CD4-positive, alpha-beta T cell treated with Interleukin-1 beta for 1 hour (primary cell): ENCODE measurements at places on chromosomes 11 and 22.

DNA sequence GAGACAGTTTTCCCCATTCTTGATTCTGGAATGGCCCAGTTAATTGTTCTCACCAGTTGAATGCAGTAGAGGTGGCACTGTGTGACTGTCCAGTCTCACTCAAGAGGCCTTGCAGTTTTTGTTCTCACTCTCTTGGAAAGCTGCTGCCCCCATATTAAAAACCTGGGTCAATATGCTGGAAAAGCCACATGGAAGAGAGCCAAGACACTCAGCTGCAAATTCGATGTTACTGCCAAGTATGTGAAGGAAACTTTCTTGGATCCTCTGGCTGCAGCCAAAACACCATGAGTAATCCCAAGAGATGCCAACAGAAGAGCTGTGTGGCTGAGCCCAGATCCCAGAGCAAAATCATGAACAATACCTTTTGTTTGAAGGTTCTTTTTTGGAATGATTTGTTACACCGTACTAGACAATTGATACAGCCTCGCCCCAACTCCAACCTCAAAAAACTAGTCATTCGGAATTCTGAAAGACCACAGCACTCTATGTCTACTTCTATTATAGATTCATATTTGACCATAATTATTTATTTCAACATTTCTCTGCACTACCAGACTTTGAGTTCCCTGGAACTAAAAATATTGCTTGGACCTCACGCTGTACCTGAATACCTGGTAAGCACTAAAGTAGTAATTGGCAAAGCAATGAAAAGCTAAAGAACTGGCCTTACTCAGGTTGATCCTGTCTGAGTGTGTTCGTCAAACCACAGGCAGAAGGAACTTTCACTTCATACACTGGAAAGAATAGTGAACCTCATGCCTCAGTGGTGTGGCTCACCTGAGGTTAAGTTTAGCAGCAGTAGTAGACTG, 378.8 kb downstream of the ETS1 start:
- no peak for DNase-seq

DNA sequence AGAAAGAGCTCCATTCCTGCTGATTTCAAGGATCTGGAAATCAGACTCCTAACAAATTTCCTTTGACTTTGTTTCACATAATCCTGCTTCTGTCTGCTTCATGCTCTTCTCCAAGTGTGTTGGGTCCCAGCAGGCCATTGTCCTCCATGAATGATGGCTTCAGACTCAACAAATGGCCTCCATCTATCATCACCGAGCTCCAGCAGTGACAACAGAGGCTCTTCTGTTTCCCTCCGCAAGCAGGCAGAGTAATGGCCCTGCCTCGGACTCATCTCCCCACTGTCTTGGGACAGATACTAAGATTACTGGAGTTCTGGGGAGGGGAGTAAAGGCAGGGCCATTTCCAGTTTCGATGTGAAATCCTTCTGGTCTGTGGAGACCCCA, 127.3 kb downstream of the TENM4 start:
- DNase-seq, result no peak

GRCh38 chr11:115926138-115926537, 421.9 kb upstream of the CADM1 start:
- DNase-seq, result no peak

DNA sequence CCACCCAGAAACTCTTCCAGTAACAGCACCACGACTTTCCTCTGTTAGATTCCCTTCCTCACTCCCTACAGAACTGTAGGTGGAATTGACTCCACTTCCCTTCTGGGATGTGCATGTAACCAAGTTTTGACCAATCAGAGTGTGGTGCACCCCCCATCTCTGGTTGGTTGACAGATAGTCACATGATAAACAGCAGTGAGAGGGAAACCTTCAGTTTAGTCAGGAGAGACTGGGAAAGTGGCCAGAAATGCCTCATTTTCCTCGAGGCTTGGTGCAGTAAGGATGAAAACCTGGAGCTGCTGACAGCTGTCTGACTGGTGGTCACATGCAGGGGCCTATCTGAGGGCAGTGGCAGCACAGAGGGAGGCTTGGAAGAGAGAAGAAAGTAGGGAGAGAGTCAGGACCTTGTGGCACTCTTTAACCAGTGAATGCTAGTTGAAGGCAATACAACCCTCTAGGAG, 67.3 kb upstream of the GRK3 start:
- DNase-seq, result no peak

DNA sequence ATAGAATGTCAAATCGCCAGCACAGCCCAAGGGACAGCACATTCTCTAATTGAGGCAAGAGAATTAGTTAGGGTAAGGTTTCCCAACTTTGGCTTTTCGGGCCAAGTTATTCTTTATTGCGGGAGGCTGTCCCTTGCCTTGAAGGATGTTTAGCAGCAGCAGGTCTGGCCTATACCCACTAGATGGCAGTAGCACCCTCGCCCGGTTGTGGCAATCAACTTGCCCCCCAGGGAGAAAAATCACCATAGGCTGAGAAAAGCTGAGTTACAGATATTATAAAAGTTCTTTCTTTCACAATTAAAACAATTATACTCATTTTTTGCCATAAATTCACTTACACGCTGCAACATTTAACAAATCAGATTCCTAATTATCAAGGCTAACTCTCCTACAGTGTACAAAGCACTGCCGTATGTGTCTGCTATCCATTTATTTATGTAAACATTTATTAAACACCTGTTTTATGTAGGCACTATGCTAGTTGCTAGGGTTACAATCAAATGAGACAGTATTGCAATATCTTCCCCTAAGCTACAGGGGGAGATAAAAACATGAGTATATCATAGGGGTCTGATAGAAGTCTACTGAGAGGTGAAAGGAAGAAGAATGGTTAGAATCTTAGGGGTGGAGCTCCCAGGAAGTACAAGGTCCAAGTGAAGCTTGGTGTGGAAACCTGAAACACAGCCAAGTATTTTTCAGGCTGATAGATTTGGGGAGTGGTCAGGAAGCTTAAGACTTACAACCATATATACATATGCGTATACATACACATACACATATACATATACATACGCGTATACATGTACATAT, 452.3 kb downstream of the RAB38 start:
- no peak for DNase-seq

DNA sequence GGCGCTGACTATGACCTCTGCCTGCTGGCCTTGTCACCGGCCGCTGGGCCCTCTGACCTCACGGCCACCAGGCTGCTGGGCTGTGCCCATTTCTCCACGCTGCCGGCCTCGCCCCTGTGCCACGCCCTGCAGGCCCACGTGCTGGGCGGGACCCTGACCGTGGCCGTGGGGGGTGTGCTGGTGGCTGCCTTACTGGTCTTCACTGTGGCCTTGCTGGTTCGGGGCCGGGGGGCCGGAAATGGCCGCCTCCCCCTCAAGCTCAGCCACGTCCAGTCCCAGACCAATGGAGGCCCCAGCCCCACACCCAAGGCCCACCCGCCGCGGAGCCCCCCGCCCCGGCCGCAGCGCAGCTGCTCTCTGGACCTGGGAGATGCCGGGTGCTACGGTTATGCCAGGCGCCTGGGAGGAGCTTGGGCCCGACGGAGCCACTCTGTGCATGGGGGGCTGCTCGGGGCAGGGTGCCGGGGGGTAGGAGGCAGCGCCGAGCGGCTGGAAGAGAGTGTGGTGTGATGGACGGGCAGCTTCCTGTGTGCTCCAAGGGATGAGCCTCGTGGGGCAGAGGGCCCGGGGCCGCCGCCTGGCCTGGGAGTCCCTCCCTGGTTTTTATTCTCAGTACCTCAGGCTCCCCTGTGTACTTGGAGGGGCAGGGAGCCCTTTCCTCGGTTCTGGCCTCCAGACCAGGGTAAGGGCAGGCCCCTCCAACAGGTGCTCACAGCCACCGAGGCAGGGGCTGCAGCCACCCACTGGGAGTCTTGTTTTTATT, 3.0 kb downstream of the LRFN4 start:
- DNase-seq, result no peak

- DNase-seq, result no peak
Observed at GRCh38 chr22:25942856-25943411, 200.9 kb downstream of the MYO18B start.
